ENCODE measurements at places on chromosomes 5 and 9.

DNA sequence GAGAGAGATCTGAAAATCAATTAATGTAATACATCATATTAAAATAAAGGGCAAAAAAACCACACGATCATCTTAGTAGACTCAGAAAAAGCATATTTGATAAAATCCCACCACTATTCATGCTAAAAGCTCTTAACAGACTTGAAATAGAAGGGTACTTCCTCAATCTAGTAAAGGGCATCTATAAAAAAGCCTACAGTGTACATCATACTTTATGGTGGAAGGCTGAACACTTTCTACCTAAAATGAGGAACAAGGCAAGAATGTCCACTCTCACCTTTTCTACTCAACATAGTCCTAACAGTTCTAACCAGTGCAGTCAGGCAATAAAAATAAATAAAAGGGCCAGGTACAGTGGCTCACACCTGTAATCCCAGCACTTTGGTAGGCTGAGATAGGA lies 38.9 kb downstream of the POLK start:
- DNase-seq, result no peak

DNA sequence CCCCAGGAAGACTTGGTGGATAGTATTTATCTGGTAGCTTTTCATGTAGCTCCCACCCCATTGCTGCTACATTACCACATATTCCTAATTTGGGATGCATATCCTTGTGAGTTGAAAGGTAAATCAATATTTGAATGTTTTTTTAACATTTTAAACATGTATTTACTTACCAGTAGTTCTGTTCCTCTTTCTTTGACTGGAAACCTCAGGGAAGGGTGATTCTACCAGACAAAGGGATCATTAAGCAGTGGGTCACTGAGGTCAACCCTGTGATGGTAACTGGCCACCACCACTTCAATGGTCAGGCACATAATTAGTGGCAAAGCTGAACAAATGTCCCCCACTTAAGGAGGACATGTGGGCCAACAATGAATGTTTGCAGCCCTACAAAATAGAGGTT lies 27.2 kb upstream of the KLF9 start:
- no peak for DNase-seq

- no peak for DNase-seq
These were observed 700.7 kb downstream of the TAF11L14 start for GRCh38 chr5:18334949-18335348.

GRCh38 chr5:23147625-23148024 lies 294.5 kb upstream of the CDH12 start:
- no peak for DNase-seq

GRCh38 chr5:2283481-2284045 lies 400.8 kb upstream of the IRX4 start:
- DNase-seq, result no peak

GRCh38 chr5:112529525-112529924 lies 110.4 kb upstream of the EPB41L4A start:
- peak; percentile 23 for DNase-seq

Measured in GM20000 (cell line).